Stimulated activated CD8-positive, alpha-beta memory T cell treated with anti-CD3 and anti-CD28 coated beads, Interleukin-4, amount 100 ng/mL, for 1 hour (primary cell): ENCODE measurements at places on chromosomes 6 and 20.

DNA sequence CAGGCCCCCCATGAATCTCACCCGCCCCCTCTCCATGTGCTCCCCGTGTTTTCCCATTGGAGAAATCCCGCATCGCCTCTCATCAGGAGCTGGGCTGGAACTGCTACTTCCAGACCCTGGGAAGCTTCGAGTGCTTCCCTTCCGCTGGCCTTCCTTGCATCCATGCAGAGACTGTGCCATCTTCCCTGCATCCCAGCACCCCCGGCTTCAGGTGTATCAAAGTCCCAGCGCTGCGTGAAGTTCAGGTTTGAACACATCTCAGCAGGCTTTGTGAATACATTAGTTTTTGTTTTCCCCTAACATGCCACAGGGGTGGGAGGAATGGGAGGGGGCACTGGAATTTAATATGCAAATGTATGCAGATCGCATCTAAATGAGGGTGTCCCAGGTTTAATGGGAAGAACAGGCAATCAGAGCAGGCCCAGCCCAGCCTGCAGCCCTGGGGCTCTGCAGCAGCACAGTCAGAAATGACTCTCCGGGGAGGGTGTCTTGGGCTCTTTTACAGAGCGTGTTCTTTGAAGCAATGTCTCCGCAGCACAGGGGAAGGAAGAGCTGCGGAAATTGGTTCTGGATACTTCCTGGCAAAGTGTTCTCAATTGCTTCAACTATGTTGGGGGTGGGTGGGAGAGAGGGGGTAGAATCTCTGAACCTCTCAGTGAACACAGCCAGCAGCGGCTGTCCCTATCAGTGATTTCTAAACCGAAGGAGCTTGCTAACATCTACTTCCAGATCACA, 8.3 kb upstream of the MMP9 start:
- no peak for DNase-seq

DNA sequence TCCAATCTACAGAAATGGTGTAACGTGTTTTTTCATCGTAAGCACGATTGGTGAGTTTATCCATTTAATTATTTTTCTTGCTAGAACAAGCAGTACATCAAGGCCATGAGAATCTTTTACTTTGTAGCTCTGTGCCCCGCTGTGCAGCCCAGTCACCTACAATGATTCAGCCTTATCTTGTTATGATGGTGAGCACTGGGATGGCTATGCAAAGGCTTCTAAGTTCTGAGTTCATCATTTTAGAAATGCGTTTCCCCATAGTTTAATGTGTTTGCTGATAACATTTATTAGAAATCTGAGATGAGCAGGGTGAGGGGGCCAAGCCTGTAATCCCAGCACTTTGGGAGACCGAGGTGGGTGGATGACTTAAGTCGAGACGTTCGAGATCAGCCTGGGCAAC, 111.8 kb upstream of the QKI start:
- DNase-seq = no peak

DNA sequence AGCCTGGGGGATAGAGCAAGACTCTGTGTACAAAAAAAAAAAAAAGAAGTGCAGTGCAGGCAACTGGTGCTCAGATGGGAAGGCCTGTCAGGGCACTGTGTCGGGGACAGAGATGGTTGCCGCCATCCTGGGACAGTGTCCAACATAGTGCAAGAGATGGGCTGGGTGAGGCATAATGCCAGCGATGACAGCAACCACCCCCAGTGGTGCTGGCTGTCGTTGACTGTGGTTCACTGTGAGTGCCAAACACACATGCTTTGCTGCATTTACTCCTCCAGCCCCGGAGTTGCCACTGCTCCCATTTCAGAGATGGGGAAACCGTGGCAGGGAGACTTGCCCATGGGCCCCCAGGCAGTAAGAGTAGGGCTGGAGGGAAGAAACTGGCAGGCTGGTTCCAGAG, 5.2 kb upstream of the C20orf203 start:
- no peak for DNase-seq

GRCh38 chr6:72721346-72721745, 99.5 kb downstream of the KCNQ5 start:
- DNase-seq = no peak

GRCh38 chr6:13297391-13297790, 30.9 kb downstream of the TBC1D7 start:
- no peak for DNase-seq

DNA sequence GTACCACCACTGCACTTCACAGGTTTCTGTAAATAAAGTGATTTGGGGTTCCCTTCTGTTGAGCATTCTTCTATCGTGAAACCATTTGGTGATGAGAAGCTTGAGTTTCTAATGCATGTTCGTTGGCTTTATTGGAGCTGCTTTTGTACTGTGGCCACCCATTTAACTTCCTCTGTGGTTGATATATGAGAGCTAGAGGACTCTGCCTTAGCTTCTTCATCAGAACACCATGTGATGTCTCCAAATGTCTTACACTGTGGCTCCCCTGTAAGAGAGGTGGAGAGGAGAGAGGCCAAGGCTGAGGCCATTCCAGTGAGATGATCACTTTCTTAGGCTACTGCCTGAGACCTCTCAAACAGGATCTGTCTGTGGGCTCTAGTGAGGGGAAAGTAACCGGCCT, 114.5 kb downstream of the SLC16A10 start:
- no peak for DNase-seq

DNA sequence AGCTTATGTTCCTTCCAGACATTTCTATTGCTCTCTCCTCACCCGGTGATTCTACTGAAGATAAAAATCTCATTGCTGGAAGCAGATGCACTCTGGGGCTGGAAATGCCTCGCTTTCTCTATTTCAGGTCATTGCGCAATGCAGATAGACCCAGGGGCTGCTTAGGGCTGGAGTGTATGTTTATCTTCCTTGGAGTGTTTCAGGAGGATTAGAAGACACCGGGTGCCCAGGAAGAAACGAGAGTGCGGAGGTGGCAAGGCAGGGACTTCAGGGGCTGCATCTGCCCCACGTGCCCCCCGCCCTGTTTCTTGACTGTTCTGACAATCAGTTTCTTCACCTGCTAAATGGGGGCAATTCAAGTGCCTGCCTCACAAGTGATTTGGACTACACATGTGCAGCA, 45.6 kb upstream of the IYD start:
- DNase-seq = no peak

DNA sequence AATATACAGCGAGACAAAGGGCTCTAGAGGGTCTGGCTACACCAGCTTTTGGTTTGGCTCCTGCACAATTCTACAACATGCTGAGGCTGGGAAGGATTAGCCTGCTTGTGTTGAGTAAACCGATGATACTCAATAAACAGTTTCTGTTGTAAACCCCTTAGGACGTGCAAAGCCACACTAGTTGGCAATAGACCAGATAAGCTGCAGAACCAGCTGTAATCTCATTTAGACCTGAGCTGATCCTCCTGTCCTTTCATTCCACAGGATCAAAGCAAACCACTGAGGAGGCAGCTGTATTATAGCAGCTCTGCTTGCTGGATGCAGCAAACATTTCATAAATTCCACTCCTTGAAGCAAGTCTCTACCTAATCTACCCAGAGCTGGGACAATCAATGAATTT, 79.7 kb downstream of the MMS22L start:
- no peak for DNase-seq

GRCh38 chr6:44275271-44275748, 5.1 kb downstream of the TMEM151B start:
- DNase-seq = no peak

- no peak for DNase-seq
Measured at GRCh38 chr20:5160882-5161281, 34.1 kb downstream of the CDS2 start.

DNA sequence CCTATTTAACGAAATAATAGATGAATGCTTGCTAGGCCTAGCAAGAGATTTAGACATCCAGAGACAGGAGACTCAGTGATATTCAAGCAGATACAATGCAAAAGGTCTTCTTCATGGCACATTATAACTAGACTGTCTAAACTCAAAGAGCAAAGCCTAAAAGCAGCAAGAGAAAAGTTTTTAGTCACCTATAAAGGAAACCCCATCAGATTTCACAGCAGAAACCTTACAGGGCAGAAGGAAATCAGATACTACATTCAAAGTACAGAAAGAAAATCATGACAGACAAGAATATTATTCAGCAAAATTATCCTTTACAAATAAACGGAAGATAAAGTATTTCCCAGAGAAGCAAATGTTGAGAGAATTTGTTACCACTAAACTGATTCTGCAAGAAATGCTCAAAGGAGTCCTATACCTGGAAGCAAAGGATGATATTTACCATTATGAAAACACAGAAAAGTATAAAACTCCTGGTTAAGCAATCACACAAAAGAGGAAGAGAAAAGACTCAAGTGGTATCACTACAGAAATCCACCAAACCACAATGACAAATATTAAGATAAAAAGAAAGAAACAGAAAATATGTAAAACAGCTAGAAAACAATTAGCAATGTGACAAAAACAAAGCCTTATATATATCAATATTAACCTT, 333.7 kb downstream of the MEI4 start:
- no peak for DNase-seq

GRCh38 chr6:146543940-146544615, 445 bp downstream of the RAB32 start:
- DNase-seq = no peak

- DNase-seq = no peak
Measured at GRCh38 chr6:3879194-3879952, 30.2 kb downstream of the FAM50B start.

DNA sequence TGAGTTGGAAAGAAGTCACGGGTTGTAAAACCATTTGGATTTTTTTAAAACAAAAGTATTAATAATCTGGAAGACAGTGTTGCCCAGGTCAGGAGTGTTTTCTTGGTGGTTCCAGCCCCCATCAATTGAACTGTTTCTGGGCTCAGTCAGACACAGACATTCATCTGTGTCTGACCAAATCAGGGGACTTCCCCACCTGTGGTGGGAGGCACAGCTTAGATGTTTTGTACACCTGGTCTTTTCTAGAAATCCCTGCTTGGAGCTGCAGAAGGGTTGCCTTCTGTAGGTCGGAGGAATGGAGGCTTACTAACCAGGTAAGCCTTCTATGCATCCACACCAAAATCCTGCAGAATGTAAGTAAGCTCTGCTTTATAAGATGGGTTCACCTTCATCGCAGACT, 63.6 kb downstream of the CDS2 start:
- no peak for DNase-seq

- DNase-seq = no peak
Measured at GRCh38 chr20:23246717-23247664, 103.6 kb upstream of the NXT1 start.

- DNase-seq = no peak
Measured at GRCh38 chr6:52417675-52418111, 2.4 kb upstream of the EFHC1 start.

GRCh38 chr6:139446768-139447655, 72.6 kb upstream of the CITED2 start:
- DNase-seq = no peak

DNA sequence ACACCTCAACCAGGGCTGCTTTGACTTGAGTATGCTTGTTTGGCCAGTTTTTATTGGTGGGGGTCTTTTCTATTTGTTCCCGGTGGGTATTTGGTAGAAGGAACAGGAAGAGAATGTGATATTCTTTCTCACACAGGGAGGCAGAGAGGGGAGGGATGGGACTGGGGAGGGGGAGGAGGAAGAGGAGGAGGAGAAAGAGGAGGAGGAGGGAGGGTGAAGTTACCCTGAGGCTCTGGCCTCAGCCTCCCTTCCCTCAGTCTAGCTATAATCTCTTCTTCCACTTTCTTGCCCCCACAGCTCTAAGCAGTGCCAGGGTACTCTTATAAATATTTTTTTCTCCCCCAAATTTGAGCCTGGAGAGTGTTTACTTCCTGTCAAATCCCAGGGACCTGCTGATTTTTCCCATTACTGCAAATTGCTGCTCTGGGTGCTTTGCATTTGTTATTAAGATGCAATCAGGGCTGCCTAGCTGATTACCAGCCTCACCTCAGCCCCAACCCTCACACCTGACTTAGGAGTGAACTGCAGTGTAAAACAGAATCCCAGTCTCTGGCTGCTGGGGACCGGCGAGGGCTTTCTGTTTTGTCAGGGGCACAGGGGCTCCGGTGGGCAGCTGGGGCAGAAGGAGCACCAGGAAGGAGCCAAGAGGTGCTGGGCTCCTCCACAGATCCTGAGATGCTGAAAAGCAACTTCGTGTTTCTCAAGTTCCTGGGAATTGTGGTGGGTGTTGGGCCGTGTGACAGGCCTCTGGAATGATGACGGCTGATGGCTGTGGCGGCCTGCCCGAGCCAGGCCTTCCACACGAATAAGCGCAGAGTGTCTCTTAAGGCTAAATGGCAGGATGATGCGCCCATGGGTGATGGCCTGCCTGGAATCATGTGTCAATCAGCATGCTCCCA, 141.4 kb downstream of the CD83 start:
- DNase-seq = no peak

DNA sequence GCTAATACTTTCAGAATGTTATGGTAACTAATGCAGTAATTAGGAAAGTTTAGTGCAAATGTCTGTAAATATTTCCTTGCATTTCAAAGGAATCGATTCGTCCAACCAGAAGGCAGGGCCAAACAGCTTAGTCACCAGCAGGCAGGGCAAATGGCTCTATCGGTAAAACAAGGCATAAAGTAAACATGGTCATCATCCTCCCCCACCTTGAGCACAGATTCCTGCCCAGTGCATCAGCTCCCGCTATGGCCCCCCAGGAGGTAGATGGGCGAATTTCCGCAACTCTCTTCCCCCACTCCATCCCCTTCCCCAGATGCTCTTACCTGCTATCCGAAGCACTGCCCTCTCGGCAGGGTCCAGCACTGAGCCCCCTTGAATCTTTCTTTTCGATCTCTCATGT, 103.8 kb upstream of the BEND6 start:
- no peak for DNase-seq

GRCh38 chr6:13372076-13372475, 43.7 kb upstream of the TBC1D7 start:
- no peak for DNase-seq

DNA sequence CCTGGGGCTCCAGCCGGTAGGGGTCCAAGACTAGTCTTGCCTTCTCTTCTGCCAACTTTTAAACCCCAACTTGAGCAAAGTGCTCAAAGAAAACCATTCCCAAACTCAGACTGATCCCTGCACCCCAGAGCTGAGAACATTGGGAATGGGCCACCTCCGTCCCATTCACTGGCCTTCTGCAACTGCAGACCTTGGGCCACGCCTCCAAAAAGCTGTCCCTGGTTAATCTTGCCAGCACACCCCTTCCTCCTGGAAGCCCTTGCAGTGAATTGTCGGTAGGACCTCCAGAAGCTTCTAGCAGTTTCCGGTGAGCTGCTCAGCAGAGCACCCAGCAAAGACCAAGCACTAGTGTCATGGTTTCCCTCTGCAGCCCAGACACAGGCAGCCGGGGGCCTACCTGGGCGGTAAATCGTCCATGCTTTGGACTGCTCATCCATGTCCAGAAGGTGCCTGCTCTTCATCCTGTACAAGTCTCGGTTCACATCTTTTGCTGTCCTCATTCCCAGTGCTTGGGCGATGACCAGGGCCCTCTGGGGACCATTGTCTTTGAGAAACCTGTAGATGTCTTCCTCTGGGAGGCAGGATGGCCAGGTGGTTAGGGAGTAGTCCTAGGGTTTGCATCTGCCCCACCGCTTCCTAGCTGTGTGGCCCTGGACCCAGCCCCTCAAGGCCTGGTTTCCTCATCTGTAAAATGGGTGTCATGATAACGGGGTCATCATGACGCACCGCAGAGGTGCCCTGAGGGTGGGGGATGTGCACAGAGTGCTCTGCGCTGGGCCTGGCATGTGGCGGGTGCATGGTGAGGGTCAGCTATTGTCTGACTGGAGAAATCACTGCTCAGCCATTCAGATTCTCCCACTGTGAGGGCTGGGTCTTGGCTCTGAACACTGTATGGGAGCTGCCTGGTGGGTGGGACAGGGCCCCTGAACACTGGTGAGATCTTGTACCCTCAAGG, 5.5 kb downstream of the ZBP1 start:
- no peak for DNase-seq

- no peak for DNase-seq
Measured at GRCh38 chr6:157460182-157460999, 79.4 kb downstream of the ZDHHC14 start.

GRCh38 chr6:138971601-138972000, 16.5 kb downstream of the REPS1 start:
- no peak for DNase-seq
